IMR-90 (cell line): ENCODE measurements at places on chromosomes 3 and 15. TPM values are rescaled to one million over a fixed set of nuclear protein-coding genes. Genes with fewer than 3 reads are reported as not detected.

- peak; percentile 53 for DNase-seq
Observed at GRCh38 chr15:78061963-78062427, 15.5 kb downstream of the TBC1D2B start.

DNA sequence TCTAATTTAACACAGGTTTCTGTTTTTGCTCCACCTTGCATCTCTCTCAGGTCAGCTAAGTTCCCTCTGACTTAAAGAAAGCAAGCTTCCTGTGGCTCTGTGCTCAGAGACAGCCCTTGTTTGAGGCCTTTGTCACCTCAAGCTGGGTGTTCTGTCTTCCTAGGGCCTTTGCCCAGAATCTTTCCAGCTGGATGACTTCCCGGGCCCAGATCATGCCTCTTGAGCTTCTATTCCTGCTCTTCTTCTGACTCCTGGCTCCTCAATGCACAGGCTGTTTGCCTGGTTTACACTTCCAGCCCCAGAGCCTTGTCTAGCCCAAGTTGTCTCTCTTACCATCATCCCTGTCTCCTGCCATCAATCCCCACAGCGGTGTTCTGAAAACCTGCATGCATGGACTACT, 300.6 kb downstream of the VPS13C start:
- no peak for DNase-seq

DNA sequence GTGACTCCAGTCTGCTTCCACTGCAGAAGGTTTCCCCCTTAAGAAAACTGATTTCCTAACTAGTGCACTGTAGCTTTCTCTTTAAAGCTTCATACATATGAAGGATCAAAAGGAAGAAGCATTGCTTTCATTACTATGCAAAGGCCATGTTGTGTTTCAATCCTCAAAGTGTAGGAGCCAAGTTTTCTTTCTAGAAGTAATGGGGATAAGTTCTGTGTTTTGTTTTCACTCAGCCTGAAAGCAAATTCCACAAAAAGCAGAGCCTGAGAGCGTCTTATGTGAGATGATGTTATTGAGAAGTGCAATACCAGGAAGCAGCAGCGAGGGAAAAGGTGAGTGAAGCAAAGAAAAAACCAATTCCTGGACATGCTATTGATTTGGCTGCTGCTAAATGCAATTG, 99.7 kb downstream of the GMNC start:
- DNase-seq: no peak

- no peak for DNase-seq
Observed at GRCh38 chr15:60356832-60357231, 41.0 kb downstream of the ANXA2 start.

DNA sequence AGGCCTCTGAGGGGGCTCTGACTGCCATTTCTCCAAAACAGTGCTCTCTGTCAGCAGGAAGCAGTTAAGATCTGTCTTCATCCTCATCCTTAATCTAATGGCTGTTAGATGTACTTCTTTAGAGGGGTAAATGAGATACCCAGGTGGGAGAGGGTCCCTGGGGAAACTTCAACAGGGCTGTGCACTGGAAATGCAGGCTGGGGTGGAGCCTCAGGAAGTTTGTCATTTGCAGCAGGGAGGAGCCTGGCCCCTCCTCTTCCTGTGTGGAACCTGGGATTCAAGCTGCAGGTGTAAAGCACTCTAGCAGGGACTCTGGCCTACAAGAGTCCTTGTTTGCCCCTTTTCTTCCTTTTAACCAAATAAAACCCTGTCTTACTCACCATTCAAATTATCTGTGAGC, 1173.6 kb downstream of the OTOL1 start:
- DNase-seq: no peak

DNA sequence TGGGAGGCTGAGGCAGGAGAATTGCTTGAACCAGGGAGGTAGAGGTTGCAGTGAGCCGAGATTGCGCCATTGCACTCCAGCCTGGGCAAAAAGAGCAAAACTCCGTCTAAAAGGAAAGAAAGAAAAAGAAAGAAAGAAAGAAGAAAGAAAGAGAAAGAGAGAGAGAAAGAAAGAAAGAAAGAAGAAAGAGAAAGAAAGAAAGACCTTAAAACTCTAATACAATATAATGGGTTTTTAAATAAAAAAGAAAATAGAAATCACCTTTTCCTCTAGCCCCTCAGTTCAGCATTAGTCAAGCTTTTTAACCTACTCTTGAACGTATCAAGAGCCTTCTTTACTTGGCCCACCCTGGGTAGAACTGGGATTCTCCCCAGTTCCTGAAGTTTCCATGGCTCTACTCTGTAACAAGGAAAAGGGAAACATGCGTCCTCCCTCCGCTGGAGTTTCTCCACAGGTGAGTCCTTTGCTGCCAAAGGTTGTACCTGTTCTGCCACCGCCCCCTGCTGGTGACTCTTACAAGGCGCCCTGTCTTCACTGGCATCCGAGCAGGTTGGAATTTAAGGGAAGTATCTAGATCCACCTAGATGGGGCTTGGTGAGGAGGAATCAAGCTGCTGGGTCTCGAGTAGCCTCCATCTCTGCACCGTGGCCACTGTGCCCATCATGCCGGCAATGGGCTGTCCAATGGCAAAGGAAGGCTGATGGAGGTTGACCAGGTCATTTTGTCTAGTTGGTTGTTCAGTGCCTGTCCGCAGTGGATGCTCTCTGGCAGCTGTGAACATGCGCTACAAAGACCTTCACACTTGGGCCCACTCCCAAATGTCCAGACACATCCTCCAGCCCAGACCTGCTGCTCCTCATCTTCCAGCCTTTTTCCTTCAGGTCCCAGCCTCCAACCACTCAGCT, 20.6 kb upstream of the EPHB3 start:
- peak; percentile 6 for DNase-seq

- no peak for DNase-seq
Observed at GRCh38 chr3:108475220-108475782, 35.1 kb downstream of the MYH15 start.

- DNase-seq: no peak
Observed at GRCh38 chr3:46393011-46393410, 13.9 kb downstream of the CCR5AS start.

- peak; percentile 16 for DNase-seq
Observed at GRCh38 chr3:138461246-138461645, 26.8 kb downstream of the ESYT3 start.

DNA sequence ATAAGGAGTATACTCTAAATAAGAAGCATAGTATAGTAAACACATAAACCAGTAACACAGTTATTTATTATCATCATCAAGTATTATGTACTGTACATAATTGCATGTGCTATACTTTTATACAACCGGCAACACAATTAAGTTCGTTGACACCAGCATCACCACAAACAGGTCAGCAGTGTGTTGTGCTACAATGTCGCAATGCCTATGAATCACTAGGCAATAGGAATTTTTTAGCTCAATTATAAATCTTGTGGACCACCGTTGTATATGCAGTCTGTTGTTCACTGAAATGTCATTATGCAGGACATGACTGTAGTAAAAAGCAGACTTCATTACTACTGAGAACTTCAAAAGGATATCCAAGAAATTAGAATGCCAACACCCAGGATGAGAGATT, 177.0 kb downstream of the PDCD6IP start:
- peak; percentile 19 for DNase-seq

DNA sequence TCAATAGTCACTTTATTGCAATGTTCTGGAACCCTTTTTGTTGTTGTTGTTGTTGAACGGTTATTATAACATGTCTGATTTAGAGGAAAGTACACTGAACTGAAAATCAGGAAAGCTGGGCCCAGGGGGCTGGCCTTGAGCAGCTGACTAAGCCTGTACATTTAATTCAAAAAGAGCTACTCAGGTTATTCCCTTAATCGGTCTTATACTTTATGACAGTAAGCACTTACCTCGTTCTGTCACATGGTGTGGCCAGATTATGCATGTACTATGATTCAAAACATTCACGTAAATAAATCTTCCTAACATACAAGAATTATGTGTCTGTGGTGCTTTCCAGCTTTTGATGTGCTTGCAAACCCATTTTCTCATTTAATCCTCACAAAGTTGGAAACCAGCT, 382.5 kb upstream of the TPRG1 start:
- DNase-seq: peak; percentile 30

DNA sequence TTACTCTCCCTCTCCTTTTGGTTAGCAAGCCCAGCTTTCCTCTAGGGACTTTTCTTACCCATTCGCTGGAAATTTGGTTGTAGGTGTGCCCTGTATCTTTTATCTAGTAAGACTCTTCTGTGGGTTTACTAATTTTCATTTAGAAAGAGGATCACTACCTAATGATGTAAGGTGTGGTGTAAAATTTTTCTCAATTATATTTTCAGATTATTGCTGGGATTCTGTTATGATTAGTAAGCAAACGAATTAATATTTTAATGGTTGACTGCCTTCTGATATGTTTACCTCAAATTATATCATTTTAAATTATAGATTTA, 28.5 kb downstream of the PLCL2 start:
- no peak for DNase-seq

DNA sequence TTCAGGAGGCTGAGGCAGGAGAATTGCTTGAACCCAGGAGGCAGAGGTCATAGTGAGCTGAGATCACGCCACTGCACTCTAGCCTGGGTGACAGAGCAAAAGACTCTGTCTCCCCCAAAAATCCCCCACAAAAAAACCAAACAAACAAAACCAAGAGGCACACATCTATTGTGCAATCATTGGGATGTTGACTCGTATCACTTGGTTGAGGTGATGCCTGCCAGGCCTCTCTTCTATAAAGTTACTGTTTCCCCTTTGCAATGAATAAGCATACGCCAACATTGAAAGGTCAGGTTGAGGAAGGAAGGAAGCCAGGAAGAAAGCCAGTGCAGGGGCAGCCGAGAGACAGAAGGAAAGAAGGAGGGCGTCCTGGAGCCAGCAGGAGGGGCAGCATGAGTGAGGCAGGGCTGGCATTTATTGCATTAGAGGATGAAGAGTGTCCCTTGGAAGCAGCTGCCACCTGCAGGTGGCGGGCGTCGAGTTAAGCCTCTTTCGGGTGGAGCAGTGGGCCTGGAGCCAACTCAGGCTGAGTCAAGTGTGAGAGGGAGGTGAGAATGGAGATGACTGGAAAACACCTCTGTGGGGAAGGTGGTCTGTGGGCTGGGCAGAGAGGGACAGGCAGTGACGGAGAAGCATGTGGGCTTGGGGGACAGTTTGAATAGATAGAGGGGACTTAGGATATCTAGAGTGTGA, 8.3 kb upstream of the CSPG4 start:
- DNase-seq: no peak

DNA sequence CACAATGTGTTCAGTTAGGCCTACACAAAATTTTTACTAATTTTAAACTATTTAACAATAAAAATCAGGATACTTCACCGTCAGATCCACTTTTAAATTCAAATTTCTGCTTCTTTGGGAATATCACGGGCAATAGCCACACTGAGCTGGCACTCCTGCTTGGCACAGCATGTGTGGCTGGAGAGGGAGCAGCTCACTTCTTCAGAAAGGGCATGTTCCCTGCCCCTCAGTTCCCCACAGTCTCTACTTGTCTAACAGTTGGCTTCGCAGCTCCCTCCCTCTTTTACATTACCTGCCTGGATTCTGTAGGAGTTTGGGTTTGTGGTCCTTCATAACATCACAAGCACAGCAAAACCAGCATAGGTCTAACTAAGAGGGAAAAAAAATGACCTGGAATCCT, 76.0 kb upstream of the TRIM42 start:
- DNase-seq: no peak

- no peak for DNase-seq
Observed at GRCh38 chr3:182967218-182968204, 12.8 kb downstream of the DCUN1D1 start.

GRCh38 chr3:188152660-188153436, 1.1 kb upstream of the LPP start:
- peak; percentile 73 for DNase-seq

- peak; percentile 64 for DNase-seq
Observed at GRCh38 chr15:25508369-25509002, 69.7 kb upstream of the UBE3A start.

GRCh38 chr3:71681224-71681668, 44.0 kb downstream of the EIF4E3 start:
- peak; percentile 83 for DNase-seq

GRCh38 chr3:114362815-114363214, 69.0 kb downstream of the TIGIT start:
- DNase-seq: peak; percentile 48

NOX5 gene
- under 0.01 TPM in 1 of 2 replicates, not detected in the other for total RNA-seq

LOXL1 gene
- 146 and 148 TPM in 2 replicates for total RNA-seq

LMCD1 gene
- total RNA-seq: 33.6 and 50.0 TPM in 2 replicates

SEMA3G gene
- not detected in 2 replicates for total RNA-seq

STOML1 gene
- 11.8 and 12.5 TPM in 2 replicates for total RNA-seq

PPP1R14D gene
- not detected in 2 replicates for total RNA-seq

GPR62 gene
- total RNA-seq: under 0.01 TPM in 1 of 2 replicates, not detected in the other

FBXW12 gene
- total RNA-seq: not detected in 2 replicates

HIGD2B gene
- total RNA-seq: not detected in 2 replicates
